ENCODE measurements at places on chromosomes 6 and 20. TPM values are rescaled to one million over a fixed set of nuclear protein-coding genes. Genes with fewer than 3 reads are reported as not detected.

The SS18L1 gene
- total RNA-seq, result 10.4 TPM

The SIRPD gene
- not detected for total RNA-seq

The SIGLEC1 gene
- not detected for total RNA-seq

The SERPINB1 gene
- total RNA-seq, result 20.3 TPM

The TRIM31 gene
- total RNA-seq, result not detected

The OPRL1 gene
- 1.6 TPM for total RNA-seq

The NOTCH4 gene
- total RNA-seq, result 0.85 TPM

The TPX2 gene
- total RNA-seq, result 4.6 TPM

Measured in smooth muscle cell of bladder (primary cell).